ENCODE measurements at places on chromosomes 2 and 18. TPM values are rescaled to one million over a fixed set of nuclear protein-coding genes. Genes with fewer than 3 reads are reported as not detected.

GRCh38 chr2:45093181-45093580 lies 83.9 kb upstream of the SIX2 start:
- DNase-seq, result no peak

- peak; percentile 80 for DNase-seq
These were observed 10.7 kb downstream of the COL6A3 start for GRCh38 chr2:237403024-237403882.

DNA sequence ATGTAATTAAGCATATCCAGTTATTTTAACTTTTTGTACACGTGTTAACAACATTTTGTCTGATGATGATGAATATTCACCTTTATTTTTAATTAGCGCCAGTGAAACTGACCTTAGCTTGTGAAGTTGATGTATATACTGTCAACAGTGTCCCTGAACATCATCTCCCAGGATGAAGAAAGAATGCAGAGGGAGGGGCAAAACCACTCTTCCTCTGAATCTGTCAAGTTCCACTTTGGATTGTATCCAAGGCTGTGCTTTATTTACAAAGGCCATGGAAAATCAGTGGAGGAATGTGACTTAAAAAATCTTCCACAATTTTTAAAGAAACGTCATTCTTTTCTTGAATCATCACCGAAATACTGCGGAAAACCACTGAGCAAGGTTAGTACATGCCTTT lies 4.5 kb upstream of the RMDN2 start:
- peak; percentile 83 for DNase-seq

- no peak for DNase-seq
These were observed 37.4 kb downstream of the MYO7B start for GRCh38 chr2:127572841-127573240.

DNA sequence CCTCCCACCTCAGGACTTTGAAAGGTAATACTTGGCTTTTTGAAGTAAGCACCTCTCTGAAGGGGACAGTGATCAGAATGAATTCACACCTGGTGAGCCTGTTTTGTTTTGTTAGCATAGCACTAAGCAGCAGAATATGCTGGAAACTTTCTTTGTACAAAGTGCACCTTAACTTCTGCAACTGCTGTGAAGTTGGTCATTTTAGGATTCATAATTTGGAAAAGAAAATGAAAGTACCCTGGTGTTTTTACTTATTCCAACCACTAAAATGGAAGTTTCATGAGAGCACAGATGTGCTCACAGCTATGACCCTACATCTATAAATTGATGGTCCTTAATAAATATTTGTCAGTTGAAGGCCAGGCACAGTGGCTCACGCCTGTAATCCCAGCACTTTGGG lies 257.8 kb upstream of the STON1 start:
- no peak for DNase-seq

DNA sequence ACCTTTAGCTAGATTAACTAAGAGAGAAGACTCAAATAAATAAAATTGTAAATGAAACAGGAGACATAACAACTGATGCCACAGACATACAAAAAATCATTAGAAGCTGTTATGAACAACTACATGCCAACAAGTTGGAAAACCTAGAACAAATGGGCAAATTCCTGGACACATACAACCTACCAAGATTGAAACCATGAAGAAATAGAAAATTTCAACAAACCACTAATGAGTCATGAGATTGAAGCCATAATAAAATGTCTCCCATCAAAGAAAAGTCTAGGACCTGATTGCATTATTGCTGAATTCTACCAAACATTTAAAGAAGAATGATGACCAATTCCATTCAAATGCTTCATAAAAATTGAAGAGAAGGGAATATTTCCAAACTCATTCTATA lies 54.3 kb downstream of the ST3GAL5 start:
- DNase-seq, result no peak

- peak; percentile 93 for DNase-seq
These were observed 180.4 kb downstream of the FAM124B start for GRCh38 chr2:224221455-224221913.

DNA sequence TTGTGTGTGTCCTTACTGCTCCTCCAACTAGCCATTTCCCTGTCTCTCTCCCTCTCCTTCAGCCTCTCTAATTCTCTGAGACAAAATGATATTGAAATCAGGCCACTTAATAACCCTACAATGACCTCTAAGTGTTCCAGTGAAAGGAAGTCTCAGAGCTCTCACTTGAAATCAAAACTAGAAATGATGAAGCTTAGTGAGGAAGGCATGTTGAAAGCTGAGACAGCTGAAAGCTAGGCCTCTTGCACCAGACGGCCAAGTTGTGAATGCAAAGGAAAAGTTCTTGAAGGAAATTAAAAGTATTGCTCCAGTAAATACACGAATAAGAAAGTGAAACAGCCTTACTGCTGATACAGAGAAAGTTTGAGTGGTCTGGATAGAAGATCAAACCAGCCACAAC lies 72.9 kb downstream of the PRKCE start:
- DNase-seq, result no peak

DNA sequence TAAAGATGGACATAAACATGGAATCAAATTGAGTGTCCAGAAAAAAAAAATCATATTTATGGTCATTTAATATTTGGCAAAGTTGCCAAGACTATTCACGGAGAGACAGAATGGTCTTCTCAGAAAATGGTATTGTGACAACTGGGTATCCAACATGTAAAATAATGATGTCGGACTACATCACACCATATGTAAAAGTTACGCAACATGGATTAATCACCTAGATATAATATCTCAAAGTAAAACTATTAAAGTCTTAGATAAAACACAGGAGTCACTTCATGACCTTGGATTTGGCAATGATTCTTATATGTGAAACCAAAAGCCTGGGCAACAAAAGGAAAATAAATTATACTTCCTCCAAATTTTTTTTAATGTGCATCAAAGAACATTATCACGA lies 1591.7 kb upstream of the DDX18 start:
- no peak for DNase-seq

- no peak for DNase-seq
These were observed 73.7 kb downstream of the PXDN start for GRCh38 chr2:1670636-1671035.

DNA sequence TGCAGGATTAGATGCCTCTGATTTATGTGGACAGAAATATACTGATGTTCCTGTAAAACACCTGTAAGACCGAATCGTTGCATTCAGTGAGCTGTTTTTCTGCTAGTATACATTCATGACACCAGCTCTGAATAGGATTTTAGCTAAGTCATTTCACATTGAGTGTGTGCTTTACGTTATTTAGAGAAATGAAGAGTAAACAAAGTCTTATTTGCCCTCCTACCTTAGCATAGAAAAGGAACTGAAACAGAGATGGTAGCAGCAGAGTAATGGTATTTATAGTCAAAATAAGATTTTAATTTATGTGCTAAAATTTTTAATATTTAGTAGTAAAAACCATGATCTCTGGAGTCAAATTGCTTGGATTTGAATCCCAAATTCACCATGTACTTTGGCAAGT lies 168.0 kb downstream of the CERS6 start:
- DNase-seq, result no peak

DNA sequence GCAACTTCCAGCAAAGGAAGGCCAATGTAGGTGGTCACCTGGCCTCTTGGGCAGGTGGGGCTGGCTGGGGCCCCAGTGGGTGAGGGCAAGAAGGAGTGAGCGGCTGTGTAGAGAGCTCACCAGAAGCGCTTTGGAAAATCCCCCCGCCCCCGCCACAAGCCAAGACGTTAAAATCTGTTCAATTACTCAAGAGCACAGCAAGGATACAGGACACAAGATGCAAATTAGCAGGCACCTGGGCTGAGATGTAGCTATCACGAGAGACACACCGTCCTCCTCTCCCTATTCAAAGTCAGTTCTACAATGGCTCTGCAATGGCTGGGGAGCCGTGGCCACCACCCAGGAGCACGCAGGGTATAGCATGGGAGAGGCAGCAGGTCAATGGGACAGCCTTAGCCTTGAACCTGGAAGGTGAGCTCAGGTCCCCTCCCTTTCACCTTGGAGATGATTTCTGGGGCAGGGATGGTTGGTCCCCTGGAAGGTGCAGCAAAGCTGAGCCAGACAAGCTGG lies 38.5 kb upstream of the GPR17 start:
- no peak for DNase-seq

- no peak for DNase-seq
These were observed 9.8 kb upstream of the FZD5 start for GRCh38 chr2:207779523-207779922.

DNA sequence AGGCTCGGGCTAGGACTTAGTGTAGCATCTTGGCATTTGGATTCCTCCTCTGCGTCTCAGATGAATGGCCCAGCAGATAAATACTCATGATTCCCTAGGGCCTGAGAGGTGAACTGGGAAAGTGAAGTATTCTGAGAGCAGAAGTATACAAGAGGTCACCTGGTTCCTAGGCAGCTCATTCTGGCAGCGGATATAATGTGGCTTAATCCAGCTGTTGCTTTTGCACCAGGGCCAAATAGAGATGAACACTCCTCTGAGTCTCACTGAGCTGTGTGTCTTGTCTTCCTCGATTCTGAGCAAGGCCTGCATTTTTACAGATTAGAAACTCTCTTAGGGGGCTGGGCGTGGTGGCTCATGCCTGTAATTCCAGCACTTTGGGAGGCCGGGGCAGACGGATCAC lies 196.1 kb downstream of the SLC4A3 start:
- no peak for DNase-seq

- DNase-seq, result no peak
These were observed 100.7 kb downstream of the ICOS start for GRCh38 chr2:204037286-204037685.

GRCh38 chr2:195342061-195342460 lies 315.0 kb upstream of the SLC39A10 start:
- DNase-seq, result no peak

GRCh38 chr2:175855236-175855635 lies 146.8 kb downstream of the LNPK start:
- no peak for DNase-seq

GRCh38 chr18:71049893-71050292 lies 761.0 kb downstream of the SOCS6 start:
- no peak for DNase-seq

The ITM2C gene
- 46.8 TPM for total RNA-seq

The ABCG8 gene
- not detected for total RNA-seq

The HAUS1 gene
- 25.3 TPM for total RNA-seq

The CROCC2 gene
- total RNA-seq, result not detected
